ENCODE measurements at places on chromosomes 2 and 18. TPM values are rescaled to one million over a fixed set of nuclear protein-coding genes. Genes with fewer than 3 reads are reported as not detected.

- DNase-seq: no peak
Observed at GRCh38 chr2:26970928-26971627, 641 bp downstream of the MAPRE3 start.

The GPR45 gene
- polyA plus RNA-seq: not detected

- DNase-seq: no peak
Observed at GRCh38 chr2:3354986-3355385, 22.6 kb downstream of the EIPR1 start.

DNA sequence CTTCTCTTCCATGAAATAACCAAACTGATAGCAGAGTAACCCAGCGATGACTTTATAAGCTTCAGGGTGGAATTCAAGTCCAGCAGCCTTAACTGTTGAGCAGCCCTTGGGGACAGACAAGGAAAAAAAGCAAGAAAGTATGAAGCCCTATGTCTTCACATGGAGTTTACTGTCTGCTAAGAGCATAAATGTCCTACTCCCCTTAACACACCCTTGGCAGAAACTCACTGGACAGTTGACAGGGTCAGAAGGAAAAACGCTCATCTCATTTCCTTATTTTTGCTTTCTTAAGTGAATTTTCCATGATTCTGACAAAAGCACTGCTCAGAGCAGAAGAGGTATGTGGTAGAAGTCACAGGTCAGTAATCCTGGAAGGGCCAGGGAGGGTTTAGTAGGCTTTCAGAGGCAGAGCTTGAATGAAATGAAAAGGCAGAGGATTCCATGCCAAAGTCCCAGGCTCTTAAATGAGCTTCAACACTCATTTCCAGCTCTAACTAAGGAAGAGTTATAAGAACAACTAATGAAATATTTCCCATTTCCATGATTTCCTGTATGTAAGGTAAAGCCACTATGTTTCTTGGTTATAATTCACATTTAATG, 683.3 kb upstream of the KLHL29 start:
- DNase-seq: no peak

DNA sequence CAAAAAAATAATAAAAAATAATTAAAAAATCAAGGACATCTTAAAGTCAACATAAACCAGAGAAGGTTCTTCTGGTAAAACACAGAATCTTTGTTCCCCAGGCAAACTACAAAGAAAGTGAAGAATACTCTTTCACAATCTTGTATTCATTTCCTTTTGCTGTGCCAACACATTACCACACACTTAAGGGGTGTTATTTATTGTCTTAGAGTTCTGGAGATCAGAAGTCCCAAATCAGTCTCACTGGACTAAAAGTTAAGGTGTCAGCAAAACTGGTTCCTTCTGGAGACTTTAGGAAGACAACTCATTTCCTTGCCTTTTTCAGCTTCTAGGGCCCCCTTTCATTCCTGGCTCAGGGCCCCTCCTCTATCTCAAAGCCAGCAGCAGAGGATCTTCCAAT, 12.2 kb upstream of the CAB39 start:
- DNase-seq: no peak

- no peak for DNase-seq
Observed at GRCh38 chr18:13800505-13801259, 23.3 kb upstream of the MC5R start.

DNA sequence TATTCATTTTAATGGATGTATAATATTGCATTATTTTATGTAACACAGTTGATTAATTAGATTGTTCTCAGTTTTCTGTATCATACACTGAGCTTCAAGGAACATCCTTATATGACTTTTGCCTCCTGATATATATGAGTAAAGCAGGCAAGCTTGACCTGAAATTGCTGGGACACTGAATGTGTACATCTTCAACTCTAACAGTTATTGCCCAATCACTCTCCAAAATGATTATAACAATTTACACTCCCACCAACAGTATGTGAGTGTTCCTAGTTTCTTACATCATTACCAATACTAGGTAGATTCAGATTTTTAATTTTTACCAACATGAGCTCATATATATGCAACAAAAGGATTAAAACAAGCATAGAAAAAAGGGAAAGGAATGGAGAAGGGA, 379.4 kb downstream of the SETBP1 start:
- DNase-seq: no peak

DNA sequence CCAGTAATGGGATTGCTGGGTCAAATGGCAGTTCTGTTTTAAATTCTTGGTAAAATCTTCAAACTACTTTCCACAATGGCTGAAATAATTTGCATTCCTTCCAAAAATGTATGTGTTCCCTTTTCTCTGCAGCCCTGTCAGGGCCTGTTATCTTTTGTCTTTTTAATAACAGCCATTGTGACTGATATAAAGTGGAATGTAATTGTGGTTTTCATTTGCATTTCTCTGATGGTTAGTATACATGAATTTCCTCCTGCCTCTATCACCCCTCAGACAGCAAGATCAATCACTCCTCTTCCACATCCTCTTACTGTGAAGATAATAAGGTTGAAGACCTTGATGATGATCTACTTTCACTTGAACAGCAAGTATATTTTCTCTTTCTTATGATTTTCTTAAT, 304.8 kb upstream of the FSIP2 start:
- DNase-seq: peak; percentile 50

The POLR1B gene
- 27.1 TPM for polyA plus RNA-seq

DNA sequence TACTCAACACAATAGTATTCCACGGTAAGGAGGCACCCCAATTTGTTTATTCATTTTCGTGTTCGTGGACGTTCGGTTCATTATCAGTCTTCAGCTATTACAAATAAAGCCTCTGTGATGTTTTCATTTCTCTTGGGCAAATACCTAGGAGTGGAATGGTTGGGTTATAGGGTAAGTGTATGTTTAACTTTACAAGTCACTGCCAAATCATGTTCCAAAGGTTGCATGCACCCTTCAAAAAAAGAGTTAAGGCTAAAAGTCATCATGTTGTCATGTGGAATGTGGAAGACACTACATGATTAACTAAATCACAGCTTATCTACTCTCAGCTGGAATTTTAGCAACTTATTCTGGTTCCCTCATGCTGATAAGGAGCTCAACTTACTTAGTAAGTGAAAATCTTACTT, 15.8 kb downstream of the INO80C start:
- no peak for DNase-seq

- no peak for DNase-seq
Observed at GRCh38 chr2:104438481-104438880, 415.4 kb upstream of the POU3F3 start.

The SCN2A gene
- 0.91 TPM for polyA plus RNA-seq

DNA sequence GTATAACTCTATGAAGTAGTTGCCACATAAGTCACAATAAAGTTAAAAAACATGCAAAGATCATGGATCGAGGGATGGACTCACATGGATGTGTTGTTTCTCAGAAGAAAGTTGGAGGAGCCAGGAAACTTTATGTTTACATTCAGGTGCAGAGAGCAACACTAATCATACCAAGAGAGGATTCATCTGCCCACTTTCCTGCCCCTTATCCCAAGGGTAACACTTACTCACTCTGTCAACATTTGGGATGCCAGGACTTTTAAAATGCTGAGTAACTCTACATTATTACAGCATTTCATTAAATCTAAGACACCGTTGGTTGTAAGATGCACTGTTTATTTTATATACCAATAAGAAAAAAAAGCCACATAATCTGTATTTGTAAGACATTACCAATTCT, 170.4 kb downstream of the KCNE4 start:
- DNase-seq: no peak

The NOTO gene
- not detected for polyA plus RNA-seq

The GKN2 gene
- not detected for polyA plus RNA-seq

GRCh38 chr2:234406085-234406484, 90.8 kb downstream of the ARL4C start:
- no peak for DNase-seq

The MSGN1 gene
- not detected for polyA plus RNA-seq

GRCh38 chr2:28643911-28644334, 107.7 kb upstream of the PPP1CB start:
- peak; percentile 69 for DNase-seq

DNA sequence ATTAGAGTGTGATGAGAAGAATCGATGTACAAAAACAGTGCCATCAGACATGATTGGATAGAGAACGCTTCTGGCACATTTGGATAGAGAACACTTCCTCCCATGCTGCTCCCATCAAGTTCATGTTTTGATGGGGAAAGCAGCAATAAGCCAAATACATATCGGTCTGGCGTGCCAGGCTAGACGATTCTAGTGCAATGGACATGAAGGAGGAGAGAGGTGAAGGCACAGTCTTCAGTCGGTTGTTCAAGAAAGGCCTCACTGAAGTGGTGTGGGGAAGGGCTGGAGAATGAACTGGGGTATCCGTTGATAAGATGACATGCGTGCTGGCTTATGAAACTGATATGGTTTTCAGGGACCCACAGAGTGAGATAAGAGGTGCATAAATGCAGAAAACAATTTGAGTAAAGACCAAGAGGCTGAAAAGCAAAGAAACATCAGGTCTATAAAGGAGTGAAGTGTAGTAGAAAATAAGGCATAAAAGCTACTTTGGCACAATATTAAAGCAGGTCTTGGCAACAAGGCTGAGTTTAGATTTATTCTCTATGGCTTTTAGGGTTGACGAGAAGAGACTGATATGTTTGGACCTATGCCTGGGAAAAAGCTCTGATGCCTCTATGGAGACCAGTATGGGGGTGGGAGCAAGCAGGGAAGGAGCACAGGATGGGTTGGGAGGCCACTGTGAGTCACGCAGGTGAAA, 117.6 kb upstream of the PIEZO2 start:
- DNase-seq: no peak

The SCYGR4 gene
- not detected for polyA plus RNA-seq

- no peak for DNase-seq
Observed at GRCh38 chr2:208320686-208321085, 54.6 kb downstream of the PIKFYVE start.

GRCh38 chr18:33022370-33022769, 249.5 kb upstream of the KLHL14 start:
- DNase-seq: no peak

GRCh38 chr2:68251855-68252399, 405 bp downstream of the PPP3R1 start:
- no peak for DNase-seq

- no peak for DNase-seq
Observed at GRCh38 chr2:172307800-172308199, 119.6 kb upstream of the ITGA6 start.

GRCh38 chr2:61421611-61422010, 49.3 kb downstream of the USP34 start:
- DNase-seq: no peak

The MAPK4 gene
- polyA plus RNA-seq: not detected

GRCh38 chr18:61948281-61948741, 55.5 kb upstream of the RNF152 start:
- DNase-seq: no peak

The PSMA8 gene
- polyA plus RNA-seq: not detected

GRCh38 chr2:45648636-45649035, 2.8 kb upstream of the PRKCE start:
- no peak for DNase-seq

- DNase-seq: no peak
Observed at GRCh38 chr18:75116809-75117208, 92.1 kb downstream of the PTGR3 start.

The MEX3C gene
- polyA plus RNA-seq: 73.9 TPM

The ZSWIM2 gene
- polyA plus RNA-seq: not detected

- no peak for DNase-seq
Observed at GRCh38 chr2:85933753-85934594, 45.2 kb upstream of the ST3GAL5 start.

The SLC9A4 gene
- not detected for polyA plus RNA-seq

- DNase-seq: no peak
Observed at GRCh38 chr2:133843091-133843490, 274.8 kb upstream of the NCKAP5 start.

GRCh38 chr2:138267902-138268254, 233.7 kb upstream of the SPOPL start:
- no peak for DNase-seq

- no peak for DNase-seq
Observed at GRCh38 chr2:208031608-208032019, 6.3 kb upstream of the PLEKHM3 start.

DNA sequence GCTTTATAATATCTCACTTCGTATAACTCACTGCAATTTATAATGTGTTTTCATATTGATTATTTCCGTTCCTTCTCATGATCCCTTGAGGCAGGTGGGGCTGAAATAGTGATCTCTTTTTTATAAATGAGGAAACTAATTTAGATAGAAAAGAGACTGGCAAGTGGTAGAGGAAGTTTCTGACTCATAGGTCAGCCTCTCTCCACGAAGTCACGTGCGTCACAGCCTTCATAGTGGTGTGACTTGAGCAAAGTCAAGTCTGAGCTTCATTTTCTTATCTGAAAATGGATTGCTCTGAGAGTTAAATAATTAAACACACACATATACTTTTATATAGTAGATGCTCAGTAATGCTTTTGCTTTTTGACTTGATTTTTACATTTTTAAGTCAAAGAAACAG, 19.9 kb downstream of the ABCG5 start:
- DNase-seq: no peak

The PRSS56 gene
- not detected for polyA plus RNA-seq

The TPO gene
- 0.04 TPM for polyA plus RNA-seq

DNA sequence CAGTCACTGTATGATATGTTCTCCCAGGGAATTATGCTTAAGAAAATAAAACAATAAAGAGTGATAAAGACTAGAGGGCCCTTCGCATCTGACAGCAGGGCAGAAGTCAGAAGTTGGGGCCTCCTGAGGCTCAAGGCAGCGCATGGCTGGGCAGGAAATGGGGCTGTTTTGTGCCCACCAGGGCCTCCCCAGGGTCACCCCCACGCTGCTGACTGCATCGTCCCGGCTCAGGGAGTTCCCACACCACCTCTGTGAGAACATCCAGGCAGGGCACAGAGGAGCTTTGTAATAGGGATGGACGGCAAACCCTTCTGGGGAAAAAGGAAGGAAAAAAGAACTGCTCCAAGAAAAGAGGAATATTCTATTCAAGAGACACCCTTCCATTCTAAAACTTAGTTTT, 41.2 kb downstream of the PAX3 start:
- no peak for DNase-seq

- DNase-seq: no peak
Observed at GRCh38 chr2:43194121-43194869, 32.1 kb downstream of the ZFP36L2 start.

GRCh38 chr18:3935305-3935704, 485.3 kb downstream of the TGIF1 start:
- no peak for DNase-seq

GRCh38 chr2:86360776-86361175, 23.4 kb upstream of the REEP1 start:
- no peak for DNase-seq

The SLC66A3 gene
- 20.4 TPM for polyA plus RNA-seq

- DNase-seq: no peak
Observed at GRCh38 chr2:239184968-239185903, 215.6 kb downstream of the HDAC4 start.

- DNase-seq: no peak
Observed at GRCh38 chr2:136718273-136718672, 47.1 kb upstream of the THSD7B start.

GRCh38 chr2:15772681-15773080, 167.7 kb upstream of the MYCN start:
- DNase-seq: no peak

The GREB1 gene
- polyA plus RNA-seq: 0.13 TPM
